CD4-positive, alpha-beta T cell treated with Interleukin-2 at 100 ng/mL for 4 hours (primary cell): ENCODE measurements at places on chromosomes 1 and 21.

DNA sequence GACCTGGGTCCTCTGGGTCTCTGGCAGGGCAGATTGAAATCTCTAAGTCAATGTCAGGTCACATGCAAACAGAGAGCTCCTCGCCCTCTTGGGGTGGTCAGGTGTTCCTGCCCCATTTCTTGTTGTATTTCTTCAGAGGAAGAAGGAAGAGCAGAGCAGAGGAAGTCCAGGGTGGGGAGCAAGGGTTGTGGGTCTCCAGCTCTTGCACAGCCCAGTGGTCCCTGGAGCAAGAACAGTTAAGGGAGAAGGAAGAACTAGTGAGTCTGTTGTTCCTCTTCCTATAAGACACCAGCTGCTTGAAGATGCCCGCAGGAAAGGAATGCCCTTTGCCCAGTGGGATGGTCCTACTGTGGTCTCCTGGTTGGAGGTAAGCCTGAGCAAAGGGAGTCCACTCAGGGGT lies 26.3 kb downstream of the MYOG start:
- DNase-seq = no peak

- DNase-seq = no peak
Measured at GRCh38 chr1:92123868-92124267, 43.7 kb downstream of the BTBD8 start.

- DNase-seq = no peak
Measured at GRCh38 chr1:15442119-15442518, 3.9 kb downstream of the CTRC start.

GRCh38 chr1:154943649-154944400 lies 7.3 kb upstream of the PMVK start:
- no peak for DNase-seq

GRCh38 chr1:172089768-172090510 lies 248.6 kb downstream of the DNM3 start:
- peak; percentile 67 for DNase-seq

- DNase-seq = no peak
Measured at GRCh38 chr1:37453647-37454046, 20.7 kb upstream of the ZC3H12A start.

- peak; percentile 60 for DNase-seq
Measured at GRCh38 chr21:26169061-26169610, 1.4 kb downstream of the APP start.

DNA sequence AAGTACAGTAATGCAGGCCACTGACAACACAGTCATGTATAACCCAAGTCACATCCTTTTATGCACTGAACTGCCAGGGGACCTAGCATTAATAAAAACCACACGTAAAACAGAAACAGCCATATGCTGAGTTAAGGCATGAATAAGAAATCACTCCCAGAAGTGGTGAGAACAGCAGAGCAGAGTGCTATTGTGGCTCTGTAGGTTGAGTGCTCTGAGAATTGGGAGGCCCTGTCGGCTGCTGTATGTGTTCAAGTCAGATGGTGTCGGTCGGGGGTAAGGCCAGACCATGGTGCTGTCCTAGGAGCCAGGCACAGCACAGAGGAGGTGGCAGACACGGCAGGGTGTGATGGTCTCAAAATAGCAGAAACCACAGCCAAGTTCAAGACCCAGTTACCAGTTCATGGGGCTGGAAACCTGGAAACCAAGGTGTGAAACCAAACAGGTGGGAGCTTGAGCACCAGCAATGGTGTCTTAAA lies 126.6 kb upstream of the COA6 start:
- DNase-seq = no peak

- DNase-seq = no peak
Measured at GRCh38 chr1:54795356-54795665, 5.8 kb downstream of the TTC22 start.

- no peak for DNase-seq
Measured at GRCh38 chr1:151542710-151543129, 2.6 kb downstream of the TUFT1 start.

GRCh38 chr1:225482421-225482950 lies 54.6 kb upstream of the LBR start:
- DNase-seq = no peak

- no peak for DNase-seq
Measured at GRCh38 chr1:86137436-86137835, 19.1 kb downstream of the COL24A1 start.

DNA sequence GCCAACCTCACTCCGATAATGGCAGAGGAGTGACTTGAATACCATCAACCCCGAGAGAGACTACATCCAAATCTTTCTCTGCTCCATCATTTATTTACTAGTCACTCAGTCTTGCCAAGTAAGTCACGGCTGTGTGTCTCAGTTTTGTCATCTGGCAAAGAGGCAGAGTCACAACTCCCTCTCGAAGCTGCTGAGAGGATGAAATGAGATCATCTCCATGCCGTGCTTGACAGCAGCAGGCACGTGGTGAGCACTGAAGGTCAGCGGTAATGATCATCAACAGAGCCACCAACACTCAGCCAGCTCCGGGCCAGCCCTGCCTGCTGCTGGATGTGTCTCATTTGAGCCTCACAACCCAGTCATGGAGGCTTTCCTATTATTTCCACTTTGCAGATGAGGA lies 19.9 kb downstream of the ALDH4A1 start:
- DNase-seq = no peak

GRCh38 chr1:234897754-234898454 lies 230.7 kb downstream of the TOMM20 start:
- DNase-seq = no peak

GRCh38 chr1:228989992-228990827 lies 254.9 kb downstream of the RHOU start:
- peak; percentile 6 for DNase-seq

DNA sequence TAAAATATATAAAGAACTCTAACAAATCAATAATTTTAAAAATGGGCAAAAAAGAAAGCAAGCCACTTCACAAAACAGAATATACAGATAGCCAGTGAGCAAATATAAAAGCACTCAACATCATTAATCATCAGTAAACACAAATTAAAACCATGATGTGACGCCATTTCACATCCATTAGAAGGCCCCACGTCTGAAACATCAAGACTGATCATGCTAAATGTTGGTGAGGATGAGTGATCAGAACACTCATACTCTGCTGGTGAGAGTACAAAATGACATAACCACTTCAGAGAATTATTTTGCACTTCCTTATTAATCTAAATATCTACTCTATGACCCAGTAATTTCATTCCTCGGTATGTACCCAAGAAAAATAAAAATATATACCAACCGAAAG lies 512.2 kb upstream of the NR5A2 start:
- DNase-seq = no peak

GRCh38 chr1:25641931-25642573 lies 25.5 kb downstream of the MAN1C1 start:
- peak; percentile 38 for DNase-seq

- DNase-seq = no peak
Measured at GRCh38 chr1:115302390-115302961, 35.6 kb downstream of the NGF start.

DNA sequence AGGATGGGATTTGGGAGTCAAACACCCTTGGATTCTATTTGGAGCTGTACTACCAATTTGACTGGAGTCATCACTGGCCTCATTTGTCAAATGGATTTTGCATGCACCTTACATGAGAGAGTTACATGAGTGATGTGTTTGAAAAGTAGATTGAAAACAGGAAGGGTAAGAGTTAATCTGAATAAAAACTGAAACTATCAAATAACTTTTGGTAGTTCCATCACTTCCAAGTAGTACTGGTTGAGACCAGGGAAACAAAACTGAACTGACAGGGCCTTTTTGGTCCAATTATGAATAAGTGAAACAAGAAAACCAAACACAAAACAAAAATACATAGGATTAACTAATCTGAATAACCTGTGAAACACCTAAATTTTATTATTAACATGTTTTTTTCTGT lies 30.2 kb downstream of the NUCKS1 start:
- DNase-seq = no peak

DNA sequence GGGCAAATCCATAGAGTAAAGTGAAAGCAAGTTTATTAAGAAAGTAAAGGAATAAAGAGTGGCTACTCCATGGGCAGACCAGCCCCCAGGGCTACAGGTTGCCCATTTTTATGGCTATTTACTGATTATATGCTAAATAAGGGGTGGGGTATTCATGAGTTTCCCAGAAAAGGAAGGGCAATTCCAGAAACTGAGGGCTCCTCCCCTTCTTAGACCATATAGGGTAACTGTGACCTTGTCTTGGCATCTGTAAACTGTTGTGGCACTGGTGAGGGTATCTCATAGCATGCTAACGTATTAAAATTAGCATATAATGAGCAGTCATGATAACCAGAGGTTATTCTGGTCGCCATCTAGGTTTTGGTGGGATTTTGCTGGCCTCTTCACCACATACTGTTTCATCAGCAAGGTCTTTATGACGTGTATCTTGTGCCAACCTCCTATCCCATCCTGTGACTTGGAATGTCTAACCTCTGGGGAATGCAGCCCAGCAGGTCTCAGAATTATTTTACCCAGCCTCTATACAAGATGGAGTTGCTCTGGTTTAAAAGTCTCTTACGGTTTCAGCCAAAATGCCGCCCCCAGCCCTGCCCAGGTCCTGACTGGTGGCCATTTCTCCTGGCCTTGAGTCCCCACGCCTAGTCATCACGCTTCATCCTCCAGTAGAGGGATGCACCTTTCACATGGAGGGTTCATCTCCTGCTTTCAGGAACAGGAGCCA lies 982 bp upstream of the TRIM17 start:
- peak; percentile 8 for DNase-seq

- peak; percentile 82 for DNase-seq
Measured at GRCh38 chr1:11645670-11646265, 8.5 kb downstream of the FBXO2 start.

DNA sequence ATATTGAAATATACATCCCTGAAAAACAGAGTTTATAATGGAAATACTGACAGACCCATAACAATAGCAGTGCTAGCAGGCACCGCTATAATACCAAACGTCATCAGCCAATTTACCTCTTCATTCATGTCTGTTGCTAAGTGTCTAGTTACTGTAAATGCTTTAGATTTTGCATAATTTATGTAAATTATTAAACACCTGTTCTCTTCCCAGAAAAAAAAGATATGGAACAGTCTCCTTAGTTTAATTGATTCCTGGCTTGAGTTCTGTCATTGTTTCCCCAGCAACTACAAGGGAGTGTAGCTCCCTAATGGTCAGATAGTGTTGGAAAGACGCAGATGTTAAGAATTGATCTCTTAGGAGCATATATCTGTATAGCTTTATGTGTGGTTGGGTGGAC lies 817.9 kb upstream of the ADGRL2 start:
- no peak for DNase-seq

- DNase-seq = no peak
Measured at GRCh38 chr1:87812871-87813577, 484.3 kb downstream of the LMO4 start.

- DNase-seq = no peak
Measured at GRCh38 chr1:117565745-117566455, 39.9 kb upstream of the TENT5C start.
